ENCODE measurements at places on chromosomes 2 and 18.

DNA sequence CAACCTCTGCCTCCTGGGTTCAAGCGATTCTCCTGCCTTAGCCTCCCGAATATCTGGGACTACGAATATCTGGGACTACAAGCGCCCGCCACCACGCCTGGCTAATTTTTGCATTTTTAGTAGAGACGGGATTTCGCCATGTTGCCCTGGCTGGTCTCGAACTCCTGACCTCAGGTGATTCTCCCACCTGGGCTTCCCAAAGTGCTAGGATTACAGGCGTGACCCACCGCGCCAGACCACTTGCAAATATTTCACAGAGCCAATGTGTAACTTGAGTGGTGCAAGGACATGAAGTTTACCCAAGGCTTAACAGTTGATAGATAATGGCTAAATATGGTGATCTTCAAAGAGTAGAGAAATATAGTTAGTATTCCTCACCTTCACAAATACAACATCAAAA is 14.1 kb upstream of the MTIF2 start:
- DNase-seq = no peak

DNA sequence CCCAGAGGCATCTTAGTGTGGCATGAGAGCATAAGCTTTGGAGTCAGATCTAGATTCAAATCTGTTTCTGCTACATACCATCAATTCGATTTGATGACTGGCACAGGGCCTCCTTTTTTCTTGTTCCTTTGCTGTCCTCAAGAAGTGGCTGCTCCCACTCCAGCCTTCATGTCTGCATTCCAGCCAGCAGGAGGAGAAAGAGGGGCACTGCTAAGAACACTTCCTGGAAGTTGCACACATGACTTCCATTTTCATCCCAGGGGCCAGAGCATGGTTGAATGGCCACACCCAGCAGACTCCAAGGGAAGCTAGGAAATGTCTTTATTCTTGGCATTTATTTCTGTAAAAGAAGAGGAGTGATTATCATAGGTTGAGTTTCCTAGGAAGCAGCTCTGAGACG is 50.4 kb downstream of the EML6 start:
- DNase-seq = no peak

DNA sequence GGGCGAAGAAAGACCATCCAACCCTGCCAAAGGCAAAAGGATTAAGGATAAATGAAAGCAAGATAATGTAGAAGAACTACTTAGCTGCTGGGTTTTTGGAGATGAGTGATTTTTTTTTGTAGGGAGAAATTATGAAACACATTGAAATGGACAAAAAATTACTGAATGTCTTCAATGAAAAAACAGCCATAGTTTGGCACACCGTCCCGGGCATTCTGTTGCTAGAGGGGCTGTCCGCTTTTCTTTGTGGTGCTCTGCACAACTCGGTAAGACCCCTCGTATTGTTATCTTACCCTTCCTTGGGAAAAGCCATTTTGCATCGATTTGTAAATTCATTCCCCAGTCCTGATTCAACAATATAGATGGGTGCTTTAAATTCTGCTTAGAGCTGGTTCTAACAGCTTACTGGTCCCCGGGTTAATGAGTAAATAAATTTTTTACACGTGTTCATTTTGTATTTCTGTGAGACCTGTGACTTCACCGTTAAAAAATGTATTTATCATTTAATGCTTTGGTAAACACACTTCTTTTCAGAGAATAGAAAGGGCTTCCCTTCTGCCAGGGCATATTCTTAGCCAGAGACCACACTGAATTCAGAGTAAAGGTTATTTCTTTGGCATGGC is 912 bp upstream of the LAPTM4A start:
- DNase-seq = no peak

DNA sequence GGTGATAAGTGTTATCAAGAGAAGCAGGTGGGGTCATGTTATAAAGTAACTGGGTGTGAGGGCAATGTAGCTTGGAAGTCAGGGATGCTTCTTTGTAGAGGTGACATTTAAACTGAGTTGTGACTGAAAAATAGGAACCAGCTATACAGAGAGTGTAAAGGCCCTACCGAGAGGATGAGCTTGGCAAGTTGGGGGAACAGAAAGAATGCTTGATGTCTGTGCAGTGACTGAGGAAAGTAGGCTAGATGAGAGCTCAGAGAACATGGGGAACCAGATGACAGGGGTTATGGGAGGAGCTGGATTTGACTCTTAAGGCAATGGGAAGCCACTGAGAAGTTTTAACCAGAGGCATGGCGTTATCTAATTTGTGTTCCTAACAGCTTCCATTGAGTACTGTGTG is 115.3 kb downstream of the DOCK10 start:
- no peak for DNase-seq

DNA sequence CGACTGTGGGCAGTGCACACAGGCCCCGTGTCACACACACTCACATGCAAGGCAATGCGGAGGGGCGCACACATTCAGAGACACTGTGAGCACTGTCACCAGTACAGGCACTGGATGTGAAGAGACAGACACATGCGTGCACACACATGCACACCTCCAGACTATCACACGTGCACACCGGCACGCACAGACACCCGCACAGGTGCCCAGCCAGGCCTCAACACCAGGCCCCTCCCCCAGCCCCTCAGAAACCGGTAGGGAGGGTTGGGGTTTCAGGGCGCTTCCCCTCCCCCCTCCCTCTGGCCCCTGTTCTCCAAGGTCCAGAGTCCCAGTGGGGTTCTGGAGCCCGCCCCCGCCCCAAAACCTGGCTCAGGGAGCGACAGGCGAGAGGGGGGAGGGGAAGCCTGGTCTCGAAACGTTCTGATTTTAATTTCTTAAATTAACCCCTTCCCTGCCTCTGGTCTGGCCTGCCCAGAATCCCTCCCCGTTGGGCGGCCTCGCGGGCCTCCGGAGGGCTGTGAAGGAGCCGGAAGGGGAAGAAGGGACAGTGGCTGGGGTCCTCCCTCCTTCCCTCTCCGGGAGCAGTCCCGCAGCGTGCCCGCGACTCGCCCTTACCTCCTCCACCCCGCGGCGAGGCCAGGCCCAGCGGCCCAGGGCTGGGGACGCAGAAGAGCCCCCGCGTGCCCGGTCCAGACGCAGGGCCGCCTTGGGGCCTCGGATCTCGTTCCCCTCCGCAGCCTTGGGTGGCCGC is 558 bp downstream of the FBXO41 start:
- no peak for DNase-seq

DNA sequence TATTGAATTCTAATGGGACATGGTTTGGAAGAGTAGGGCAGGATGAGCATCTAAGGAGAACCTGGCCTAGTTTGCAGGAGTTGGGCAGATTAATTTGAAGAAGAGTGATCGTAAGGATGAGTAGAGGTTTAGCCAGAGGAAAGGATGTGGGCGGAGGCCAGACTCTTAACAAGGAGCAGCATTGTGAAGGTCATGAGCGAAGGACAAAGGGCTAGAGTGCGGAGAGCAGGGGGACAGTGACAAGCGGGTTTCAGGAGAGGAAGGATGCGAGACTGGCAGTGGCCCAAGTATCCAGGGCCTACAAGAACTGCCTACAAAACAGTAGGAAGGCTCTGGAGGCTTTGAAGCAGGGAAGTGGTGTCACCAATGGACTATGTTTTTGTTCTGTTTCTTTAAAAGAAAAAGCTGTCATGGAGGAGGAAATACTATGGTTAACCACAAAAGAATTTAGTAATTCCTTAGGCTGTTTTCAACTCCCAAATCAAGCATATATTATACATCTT is 20.1 kb downstream of the SLC66A3 start:
- no peak for DNase-seq

GRCh38 chr2:208255557-208256106 is 761 bp upstream of the IDH1 start:
- DNase-seq = no peak

GRCh38 chr2:121273116-121273515 is 11.9 kb downstream of the TFCP2L1 start:
- no peak for DNase-seq

DNA sequence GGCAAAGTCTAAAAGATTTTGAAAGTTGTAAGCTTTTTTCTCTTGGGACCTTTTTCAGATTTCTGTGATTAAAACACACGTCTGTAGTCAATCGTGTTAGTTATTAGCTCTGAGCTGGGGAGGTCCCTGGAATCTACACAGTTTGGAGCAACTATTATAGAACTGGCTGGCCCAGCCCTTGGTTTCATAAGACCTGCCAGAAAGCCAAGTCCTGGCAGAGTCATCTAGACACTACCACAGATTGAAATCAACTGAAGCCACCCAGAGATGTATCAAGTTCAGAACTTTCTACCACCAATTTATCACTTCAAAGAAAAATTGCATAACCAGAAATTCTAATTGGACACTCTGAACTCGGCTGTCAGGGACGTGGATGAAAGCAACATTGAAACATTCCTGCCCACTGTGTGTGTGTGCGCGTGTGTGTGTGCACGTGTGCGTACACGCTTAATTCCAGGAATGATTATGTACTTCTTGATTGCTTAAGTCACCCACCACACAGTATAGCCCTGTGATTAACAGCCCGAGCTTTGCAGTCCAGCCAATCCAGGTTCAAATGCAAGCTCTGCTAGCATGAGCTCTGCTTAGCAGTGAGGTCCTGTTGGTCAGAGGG is 126.3 kb downstream of the TPGS2 start:
- no peak for DNase-seq

DNA sequence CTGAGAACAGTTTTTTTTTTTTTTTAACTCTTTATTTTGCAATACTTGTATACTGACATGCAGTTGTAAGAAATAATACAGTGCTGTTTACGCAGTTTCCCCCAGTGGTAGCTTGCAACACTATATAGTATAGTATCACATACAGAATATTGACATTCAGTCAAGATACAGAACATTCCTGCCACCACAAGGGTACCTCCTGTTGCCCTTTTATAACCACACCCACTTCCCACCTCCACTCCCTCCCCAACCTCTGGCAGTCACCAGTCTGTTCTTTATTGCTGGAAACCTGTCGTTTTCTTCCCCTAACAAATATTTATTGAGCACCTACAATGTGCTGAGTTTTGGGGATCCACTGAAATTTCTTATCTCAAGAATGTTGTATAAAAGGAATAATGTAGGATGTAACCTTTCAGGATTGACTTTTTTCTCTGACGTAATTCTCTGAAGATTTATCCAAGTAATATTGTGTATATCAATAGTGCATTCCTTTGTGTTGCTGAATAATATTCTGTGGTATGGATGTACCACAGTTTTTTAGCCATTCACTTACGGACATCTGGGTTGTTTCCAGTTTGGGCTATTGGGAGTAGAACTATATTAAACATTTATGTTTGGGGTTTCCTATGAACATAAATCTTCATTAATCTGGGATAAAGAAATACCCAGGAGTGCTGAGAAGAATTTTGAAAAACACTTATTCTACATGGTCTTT is 51.4 kb upstream of the EML6 start:
- no peak for DNase-seq

GRCh38 chr2:237878321-237879057 is 19.1 kb downstream of the RAMP1 start:
- DNase-seq = no peak

GRCh38 chr2:205721057-205721449 is 38.8 kb downstream of the NRP2 start:
- no peak for DNase-seq
